ENCODE measurements at places on chromosomes 1 and 21. TPM values are rescaled to one million over a fixed set of nuclear protein-coding genes. Genes with fewer than 3 reads are reported as not detected.

DNA sequence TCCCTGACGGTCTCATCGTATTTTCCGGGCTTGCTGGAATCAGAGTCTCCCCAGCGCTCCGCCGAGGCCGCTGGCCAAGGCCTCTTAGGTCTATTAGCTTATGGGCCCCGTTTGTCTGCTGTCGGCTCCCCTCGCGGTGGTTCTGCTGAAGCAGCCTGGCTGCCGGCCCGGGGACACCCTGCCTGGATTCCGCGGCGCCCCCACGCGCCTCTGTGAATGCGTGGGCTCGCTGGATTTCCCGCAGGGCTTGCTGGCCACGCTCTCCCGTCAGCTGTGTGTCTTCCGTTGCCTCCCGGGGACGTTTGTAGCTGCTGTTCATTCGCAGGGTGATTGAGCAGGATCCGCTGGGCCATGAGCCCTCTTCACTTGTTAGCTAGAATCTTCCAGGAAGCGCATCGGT, 8.4 kb downstream of the LRRC3 start:
- DNase-seq, result no peak

DNA sequence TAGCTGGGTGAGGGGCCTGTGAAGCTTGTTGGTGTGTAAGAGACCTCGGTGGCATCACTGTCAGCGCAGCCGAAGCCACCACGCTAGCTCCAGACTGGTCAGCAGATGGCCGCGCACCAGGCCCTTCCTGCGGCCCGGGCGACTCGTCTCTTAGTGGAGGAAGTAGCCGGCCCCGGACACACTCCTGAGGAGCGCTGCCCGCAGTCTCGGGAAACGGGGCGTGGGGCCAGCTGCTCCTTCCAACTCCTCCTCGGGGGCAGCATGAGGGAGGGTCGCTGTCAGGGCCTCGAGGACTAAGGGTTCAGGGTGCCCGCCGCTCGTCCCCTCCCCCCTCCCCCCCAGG, 20.4 kb downstream of the H3-3A start:
- DNase-seq, result peak; percentile 52

The SCCPDH gene
- total RNA-seq, result 35.1 TPM

DNA sequence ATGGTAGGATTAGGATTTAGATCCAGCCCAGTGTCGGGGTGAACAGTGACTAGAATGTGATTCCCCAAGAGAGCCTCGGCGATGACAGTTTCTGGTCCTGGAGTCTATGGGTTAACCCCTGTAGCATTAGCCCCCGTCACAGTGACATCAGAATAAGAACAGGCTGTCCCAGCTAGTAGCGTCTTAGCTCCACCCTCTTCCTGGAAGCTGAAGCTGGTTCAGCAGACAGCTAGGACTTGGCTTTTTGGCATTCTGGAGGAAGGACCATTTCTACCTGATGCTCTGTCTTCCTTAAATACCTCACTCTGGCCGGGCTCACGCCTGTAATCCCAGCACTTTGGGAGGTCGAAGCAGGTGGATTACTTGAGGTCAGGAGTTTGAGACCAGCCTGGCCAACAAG, 5.0 kb downstream of the NDUFS2 start:
- DNase-seq, result no peak

- DNase-seq, result no peak
Observed at GRCh38 chr1:61604261-61604660, 120.7 kb downstream of the TM2D1 start.

DNA sequence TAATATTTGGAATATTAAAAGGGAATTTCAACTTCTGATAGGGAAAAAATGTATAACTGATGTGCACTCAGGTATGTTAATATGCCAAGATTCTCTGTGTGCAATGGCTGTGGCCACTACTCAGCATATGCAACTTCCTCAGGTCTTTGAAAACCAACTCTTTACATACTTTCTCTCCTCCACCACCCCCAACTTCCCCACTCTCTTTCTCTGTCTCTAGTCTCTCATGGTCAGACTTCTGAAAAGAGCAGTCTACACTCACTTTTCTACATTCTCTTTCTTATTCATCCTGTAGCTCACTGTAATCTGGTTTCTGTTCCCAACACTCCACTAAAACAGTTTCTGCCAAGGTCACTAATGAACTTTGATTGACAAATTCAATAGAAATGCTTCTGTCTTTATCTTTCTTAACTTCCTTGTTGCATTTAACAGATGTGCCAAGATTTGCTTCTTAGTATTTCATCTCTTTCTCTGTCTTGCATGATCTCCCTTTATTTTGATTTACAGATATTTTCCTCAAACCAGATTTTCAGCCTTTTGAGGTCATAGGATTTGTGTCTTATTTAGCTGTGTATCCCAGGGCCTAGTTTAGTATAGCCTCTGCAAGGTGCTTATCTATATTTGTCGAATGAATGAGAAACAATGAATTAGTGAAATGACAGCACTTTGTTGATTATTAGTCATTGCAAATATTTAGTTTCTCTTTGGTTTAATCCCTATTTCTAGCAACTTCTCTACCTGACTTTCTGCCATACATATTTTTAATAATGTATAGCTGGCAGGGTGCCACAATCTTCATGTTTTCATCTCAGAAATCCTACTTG, 168.9 kb downstream of the LMO4 start:
- DNase-seq, result no peak

GRCh38 chr1:117591252-117591651, 14.6 kb upstream of the TENT5C start:
- DNase-seq, result no peak

The DCDC2B gene
- total RNA-seq, result not detected

DNA sequence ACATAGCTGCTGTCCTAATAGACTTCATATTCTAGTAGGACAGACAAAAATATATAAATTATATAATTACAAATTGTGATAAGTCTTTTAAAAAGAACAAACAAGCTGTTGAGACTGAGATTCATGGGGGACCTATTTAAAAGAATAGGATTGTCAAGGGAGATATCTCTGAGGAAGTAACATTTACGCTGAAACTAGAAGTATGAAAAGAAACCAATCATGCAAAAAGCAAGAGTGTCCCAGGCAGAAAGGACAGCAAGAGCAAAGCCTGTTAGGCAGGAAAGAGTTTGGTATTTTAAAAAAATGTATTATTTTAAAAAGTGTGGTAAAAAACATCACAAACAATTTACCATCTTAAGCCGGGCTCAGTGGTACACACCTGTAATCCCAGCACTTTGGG, 9.1 kb upstream of the METTL13 start:
- DNase-seq, result no peak

DNA sequence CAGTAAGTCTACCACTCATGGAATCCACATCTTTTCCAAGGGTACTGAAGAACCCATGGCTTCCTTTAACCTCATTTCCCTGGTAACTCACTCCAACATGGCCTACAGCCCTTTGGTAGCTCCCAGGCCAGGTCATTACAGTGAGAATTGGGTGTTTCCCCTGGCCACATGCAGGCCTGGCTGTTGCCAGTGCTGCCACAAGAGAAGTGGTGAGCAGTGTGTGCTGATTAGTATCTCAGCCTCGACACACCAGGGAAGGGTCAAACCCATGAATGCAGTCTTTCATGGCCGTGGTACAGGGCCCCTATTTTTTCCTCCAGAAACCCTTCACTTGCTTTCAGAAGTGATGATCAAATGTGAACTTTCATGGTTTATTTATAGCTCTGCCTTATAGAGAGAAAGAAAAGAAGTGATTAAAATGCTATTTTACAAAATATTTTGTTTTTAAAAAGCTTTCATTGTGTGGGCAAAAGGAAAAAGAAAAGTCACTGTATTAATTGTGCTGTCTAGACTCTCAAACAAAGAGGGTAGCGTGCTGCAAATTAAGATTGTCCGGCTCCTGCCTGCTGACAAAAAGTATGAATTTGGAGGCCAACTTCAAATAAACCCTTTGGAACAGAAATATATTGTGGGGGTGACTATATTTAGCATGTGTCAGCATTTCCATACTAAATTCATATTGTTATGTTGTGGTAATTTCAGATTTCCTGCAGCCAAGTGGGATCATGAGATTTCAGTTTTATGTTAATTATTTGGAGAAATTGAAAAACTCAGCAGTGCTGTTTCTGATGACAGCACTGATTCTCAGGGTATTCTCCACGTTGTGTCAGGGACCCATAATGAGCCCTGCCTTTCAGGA, 62.0 kb upstream of the HOOK1 start:
- no peak for DNase-seq

The ADAMTS5 gene
- total RNA-seq, result 4.4 TPM

GRCh38 chr1:42876009-42876408, 29.6 kb downstream of the ZNF691 start:
- no peak for DNase-seq

The KCNT2 gene
- 25.6 TPM for total RNA-seq

The UBE2U gene
- not detected for total RNA-seq

The UBL4B gene
- 11.7 TPM for total RNA-seq

GRCh38 chr1:109806733-109807400, 43.1 kb upstream of the EPS8L3 start:
- DNase-seq, result no peak

- no peak for DNase-seq
Observed at GRCh38 chr1:181485287-181486097, 2.2 kb downstream of the CACNA1E start.

DNA sequence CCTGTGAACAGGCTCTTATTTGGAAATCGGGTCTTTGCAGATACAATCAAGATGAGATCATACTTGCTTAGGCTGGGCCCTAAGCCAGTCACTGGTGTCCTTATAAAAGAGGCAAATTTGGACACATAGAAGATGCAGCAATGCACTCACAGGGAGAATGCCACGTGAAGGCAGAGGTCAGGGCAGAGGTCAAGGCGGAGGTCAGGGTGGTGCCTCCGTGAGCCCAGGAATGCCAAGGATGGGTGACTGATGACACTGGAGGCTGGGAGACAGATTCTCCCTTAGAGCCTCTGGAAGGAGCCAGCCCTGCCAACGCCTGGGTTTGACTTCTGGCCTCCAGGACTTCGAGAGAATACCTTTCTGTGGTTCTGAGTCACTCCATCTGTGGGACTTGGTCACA, 22.8 kb upstream of the C1orf174 start:
- no peak for DNase-seq

DNA sequence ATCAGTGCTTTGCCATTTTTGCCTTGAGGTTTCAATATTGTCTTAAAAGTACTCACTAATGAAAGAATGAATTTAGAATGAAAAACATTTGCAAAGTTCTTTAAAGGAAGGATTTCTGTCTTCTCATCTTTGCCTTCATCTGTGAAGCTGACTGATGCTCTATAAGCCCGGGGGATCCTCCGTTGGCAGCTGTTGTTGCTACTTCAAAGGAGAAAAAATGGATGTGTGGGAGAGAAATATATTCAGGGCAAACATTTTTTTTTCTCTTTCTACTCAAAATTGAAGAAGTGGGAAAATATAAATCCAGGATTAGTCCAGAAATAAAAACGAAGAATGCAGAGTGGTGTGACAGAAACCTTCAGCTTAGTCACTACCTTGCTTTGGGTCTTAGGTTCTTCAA, 142.5 kb downstream of the OLFM3 start:
- DNase-seq, result no peak

The CASZ1 gene
- total RNA-seq, result 11.2 TPM

The ICOSLG gene
- total RNA-seq, result 3.8 TPM

DNA sequence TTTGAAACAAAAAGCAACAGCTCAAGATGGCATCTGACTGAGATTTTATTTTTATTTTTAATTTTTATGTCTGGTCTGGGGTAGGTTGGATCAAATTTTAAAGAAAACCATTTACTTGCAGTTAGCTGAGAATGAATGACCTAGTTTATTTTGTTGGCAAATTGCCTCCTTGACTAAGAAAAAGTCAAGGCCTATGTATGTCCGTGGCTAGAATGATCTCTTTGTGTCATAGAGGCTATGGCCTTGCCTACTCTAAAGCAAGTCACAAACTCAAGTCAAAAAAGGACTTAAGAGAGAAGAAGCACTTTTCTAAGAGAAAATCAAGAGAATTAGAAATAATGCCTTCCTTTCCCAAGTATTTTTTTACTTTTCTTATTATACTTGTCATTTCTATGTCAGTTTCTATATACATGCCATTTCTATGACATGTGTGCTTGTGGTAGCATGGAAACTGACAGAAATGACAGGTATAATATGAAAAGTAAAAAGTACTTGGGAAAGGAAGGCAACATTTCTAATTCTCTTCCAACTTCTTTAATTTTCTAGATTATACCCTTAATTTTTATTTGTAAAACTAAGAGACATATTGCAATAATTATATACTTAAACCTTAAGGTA, 136.7 kb downstream of the CENPF start:
- no peak for DNase-seq

DNA sequence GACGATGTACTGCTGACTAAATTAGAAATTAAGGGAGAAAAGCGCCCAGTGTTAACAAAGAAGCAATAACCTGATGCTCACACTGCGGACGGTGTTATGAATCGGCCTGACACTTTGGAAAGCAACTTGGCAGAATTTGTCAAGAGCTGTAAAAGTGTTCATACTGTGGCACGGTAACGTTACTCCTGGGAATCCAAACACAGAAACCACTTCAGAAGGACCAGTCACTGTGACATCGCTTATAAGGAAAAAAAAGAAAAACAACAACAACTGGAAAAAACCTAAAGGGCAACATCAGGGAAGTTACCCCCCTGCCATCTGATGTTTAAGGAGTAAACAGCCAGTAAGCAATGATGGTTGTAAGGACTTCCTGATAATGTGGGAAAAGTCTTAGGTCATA, 27.7 kb downstream of the CAPZB start:
- no peak for DNase-seq

DNA sequence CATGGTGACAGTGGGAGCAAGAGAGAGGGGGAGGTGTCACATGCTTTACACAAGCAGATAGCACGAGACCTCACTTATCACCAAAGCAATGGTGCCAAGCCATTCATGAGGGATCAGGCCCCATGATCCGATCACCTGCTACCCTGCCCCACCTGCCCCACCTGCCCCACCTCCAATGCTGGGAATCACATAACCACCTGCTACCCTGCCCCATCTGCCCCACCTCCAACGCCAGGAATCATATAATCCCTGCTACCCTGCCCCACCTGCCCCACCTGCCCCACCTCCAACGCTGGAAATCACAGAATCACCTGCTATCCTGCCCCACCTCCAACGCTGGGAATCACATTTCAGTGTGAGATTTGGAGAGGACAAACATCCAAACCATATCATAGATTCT, 10.6 kb upstream of the AIRE start:
- DNase-seq, result no peak

DNA sequence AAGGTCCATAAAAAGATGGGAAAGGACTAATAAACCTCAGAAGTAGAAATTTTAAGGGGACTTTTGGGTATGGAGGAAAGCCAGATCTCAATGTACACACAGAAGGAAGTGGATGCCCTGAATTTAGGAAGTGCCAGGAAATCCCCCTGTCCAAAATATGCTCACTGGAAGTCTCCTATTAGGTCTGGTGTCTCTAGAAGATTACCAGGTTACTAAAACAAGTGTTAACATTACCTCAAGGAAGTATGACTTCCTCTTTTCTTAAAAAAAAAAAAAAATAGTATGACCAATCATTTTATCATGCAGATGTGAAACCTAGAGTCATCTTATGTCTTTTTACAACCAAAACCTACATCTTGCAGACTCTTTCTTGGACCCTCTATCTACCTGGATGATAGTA, 30.7 kb downstream of the CD58 start:
- DNase-seq, result no peak

The RGS8 gene
- not detected for total RNA-seq

GRCh38 chr1:109251277-109252166, 2.2 kb downstream of the CELSR2 start:
- no peak for DNase-seq
